ENCODE measurements at places on chromosomes 2 and 18.

DNA sequence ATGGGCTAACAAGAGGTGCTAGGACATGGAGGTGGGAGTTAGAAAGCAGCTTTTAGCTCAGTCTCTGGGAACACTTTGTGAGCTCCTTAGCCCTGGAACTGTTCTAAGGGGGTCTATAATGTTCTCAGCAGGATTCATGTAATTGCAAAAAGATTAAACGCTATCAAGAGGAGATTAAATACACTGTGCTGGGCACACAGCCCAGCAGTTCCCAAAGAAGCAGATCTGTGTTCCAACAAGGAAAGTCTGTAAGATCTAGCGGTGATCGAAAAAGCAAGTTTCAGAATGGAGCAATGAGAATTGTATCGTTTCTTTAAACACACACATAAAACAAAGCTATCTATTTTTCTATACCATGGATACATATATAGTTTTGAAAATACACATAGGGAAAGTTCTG is 2.4 kb upstream of the ARID5A start:
- no peak for DNase-seq

DNA sequence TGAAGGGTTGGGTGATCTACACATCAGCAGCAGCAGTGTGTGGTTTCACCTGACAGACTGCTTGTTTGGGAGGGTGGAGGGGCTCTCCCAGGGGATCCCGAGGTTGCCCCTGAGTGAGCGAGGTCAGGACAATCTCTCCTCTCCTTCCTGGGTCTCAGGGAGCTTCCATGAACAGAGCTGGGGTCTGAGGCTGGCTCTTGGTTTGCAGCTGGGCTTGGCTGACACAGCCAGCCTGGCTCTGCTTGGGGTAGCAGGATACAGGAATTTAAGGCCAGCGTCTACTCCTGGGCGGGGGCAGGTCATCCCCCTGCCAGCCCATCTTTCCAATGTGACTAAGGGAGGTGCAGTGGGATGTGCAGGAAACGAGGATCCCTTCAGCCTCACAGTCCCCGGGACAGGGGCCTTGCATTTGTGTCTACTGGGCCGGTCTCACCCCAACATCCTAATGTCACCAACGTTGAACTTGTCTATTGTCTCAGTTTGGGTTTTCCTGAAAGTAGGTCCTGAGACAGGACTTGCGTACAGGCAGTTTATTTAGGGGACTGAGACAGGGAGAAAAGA is 262.6 kb upstream of the HDAC4 start:
- DNase-seq: no peak

- peak; percentile 80 for DNase-seq
Measured at GRCh38 chr2:85266146-85267041, 61.4 kb downstream of the TGOLN2 start.

DNA sequence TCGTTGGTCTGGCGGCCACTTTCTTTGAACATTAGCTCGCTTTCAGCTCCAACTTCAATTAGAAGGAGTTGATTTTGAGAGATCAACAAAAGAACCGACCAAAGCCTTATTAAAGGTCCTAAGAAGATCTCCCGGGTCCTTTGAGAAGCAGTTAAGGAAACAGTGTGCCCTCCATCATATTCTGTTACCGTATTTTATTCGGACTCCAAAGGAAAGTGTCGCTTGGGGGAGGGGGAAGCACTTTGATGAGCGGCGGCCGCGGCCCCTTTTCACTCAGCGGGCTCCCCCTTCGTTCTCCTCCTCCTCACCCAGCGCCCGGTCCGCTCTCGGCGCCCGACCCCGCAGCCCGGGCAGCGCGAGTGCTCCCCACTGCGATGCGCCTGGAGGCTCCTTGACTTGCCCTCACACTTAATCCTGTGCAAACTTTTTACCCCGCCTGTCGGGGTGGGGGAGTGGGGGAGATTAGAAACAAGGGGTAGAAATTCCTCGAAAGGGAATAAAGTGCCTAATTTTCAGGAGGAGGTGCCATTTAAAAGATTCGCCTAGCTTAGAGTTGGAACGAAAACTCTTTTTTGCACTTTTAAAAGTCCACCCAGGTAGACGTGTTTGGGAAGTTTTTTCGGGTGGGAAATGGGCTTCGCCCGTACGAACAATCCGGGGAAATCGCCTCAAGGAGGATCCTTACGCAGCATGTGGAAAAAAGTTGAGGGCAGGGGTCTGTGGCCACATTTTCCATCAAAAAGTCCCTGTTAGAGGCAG is 1.2 kb upstream of the OTX1 start:
- no peak for DNase-seq

GRCh38 chr2:65349863-65350262 is 82.5 kb downstream of the SPRED2 start:
- DNase-seq: peak; percentile 74

- no peak for DNase-seq
Measured at GRCh38 chr2:54208364-54209240, 47.4 kb downstream of the TSPYL6 start.

GRCh38 chr2:229407170-229407569 is 136.1 kb upstream of the PID1 start:
- peak; percentile 58 for DNase-seq

DNA sequence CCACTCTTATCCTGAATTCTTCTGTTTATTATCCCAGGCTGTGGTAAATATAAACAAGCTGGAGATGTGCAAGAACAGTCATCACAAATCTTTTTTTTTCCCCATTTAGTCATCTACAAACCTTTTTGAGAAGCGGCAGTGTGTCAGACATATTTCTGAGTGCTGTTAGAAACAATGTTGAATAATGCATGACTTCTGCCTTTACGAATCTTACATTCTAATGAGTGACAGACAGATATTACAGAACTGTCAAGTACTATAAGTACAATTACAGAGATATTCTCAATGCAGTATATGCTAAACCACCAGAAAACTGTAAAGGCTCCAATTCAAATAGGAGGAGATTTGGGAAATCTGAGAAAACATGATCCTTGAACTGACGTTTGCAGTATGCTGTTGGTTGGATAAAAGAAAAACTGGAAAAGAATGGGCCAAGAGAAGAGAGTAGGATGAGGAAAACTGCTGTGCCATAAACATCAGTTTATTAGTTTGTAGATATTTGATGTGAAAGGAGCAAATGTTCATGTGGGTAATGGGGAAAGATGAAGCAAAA is 379.5 kb upstream of the SLC8A1 start:
- DNase-seq: no peak

DNA sequence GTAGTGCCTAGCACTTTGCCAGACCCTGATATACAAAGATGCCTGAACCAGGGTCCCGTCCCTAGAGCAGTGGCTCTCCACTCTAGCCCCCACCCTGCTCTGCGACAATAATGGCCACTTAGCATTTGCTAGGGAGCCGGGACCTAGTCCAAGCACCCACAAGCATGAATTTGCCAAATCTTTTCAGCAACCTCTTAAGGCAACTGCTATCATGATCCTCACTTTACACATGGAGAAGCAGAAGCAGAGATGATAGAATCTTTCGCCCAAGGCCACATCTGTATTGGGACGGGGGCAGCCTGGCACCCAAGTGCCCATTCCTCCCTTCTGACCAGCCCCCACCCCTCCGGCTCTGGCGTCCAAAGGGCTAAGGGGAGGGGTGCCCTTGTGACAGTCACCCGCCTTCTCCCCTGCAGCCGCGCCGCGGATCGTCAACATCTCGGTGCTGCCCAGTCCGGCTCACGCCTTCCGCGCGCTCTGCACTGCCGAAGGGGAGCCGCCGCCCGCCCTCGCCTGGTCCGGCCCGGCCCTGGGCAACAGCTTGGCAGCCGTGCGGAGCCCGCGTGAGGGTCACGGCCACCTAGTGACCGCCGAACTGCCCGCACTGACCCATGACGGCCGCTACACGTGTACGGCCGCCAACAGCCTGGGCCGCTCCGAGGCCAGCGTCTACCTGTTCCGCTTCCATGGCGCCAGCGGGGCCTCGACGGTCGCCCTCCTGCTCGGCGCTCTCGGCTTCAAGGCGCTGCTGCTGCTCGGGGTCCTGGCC is 13.0 kb downstream of the SIGLEC15 start:
- DNase-seq: no peak

DNA sequence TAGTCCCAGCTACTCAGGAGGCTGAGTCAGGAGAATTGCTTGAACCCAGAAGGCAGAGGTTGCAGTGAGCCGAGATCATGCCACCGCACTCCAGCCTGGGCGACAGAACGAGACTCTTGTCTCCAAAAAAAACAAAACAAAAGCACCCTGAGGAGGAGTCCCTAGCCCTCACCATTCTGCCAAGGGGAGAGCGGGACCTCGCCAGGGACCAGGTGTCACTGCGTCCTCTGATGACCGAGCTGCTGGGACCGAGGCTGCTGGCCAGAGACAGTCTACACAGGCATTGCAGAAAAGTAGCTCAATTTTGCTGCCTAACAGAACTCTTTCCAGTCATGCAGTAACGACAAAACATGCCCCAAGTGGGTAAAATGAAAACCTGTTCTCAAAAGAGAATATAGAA is 18.4 kb downstream of the NCK2 start:
- DNase-seq: no peak

GRCh38 chr2:58357521-58357920 is 116.4 kb upstream of the FANCL start:
- DNase-seq: no peak

GRCh38 chr2:43133336-43133707 is 93.1 kb downstream of the ZFP36L2 start:
- DNase-seq: no peak

DNA sequence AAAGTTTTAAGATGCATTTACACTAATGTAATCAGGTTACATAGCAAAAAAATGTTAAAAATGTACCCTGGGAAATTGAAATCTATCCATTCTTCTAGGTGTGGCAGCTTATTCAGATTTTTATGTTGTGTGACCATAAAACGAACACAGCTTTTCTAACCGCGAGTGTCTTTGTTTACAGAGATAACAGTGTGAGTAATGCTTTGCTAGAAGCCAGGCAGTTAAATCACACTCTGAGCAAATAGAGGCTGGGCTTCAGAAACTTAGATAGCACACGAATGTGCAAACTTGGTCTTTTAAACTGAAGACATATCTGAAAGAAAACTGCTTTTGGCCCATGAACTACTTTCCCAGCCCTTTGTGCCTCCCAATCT is 116.1 kb downstream of the SPTBN1 start:
- no peak for DNase-seq

DNA sequence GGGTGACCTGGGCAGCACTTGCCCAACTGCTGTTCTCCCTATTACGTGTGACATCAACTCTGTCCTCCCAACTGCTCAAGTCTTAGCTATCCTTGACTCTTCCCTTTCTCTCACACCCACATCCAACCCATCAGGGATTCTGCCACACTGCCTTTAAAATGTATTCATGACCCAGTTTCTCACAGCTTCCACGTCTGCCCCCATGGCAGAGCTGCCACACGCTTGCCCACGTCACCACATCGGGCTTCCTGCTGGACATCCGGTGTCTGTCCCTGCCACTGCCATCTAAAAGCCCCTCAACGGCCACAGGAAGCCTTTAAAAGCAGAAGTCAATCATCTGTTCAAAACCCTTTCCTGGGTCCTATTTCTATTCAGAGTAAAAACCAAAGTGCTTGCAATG is 233.1 kb upstream of the POU3F3 start:
- no peak for DNase-seq

DNA sequence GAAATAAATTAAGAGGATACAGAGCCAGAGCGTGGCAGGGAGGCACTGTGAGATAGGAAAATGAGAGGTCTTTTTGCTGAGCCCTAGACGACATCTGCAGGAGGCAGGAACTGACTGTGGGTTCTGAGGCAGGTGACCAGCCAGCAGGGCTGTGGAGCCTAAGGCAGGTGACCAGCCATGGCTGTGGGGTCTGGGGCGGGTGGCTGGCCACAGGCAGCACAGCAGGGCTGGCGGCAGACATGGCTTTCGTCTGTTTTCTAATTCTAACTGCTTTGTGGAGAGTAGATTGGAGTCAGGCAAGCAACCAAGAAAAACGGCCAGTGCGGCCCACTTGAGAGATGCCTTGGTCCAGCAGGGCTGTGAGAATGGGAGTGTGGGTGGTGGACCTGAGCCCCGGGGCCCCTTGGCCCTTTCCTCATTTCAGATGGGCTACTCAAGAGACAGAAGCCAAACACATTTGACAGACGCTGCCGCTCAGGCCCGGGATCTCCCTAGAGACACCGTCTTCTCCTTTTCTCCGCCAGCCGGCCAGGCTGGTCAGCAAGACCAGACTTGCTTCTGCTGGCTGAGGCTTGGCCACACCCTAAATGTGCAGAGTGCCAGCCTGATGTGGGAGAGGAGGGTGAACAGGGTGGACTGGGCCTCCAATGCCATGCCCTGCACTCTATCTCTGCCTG is 19.7 kb upstream of the GNAL start:
- DNase-seq: no peak

GRCh38 chr2:236816197-236817170 is 246.9 kb downstream of the ACKR3 start:
- DNase-seq: no peak

DNA sequence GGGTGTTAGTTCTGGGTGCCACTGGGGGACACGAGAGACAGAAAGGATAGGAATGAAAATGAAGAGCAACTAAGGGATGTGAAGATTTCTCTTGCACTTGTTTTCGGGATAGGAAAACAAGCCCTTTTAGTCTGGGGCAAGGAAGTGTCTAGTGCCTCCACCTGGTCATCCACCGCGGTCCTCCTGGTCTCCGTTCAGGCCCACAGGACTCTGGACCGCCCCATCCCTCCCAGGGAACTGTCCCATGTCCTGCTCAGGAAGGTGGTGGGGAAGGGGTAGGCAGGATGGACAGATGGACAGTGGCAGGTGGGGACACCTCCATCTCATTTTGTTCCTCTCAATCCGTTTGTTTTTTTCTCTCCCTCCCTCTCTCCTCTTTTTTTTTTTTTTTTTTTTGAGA is 45.9 kb downstream of the AGAP1 start:
- no peak for DNase-seq

- DNase-seq: no peak
Measured at GRCh38 chr2:190340369-190340768, 3.0 kb upstream of the INPP1 start.

- no peak for DNase-seq
Measured at GRCh38 chr2:216109962-216110614, 940 bp downstream of the XRCC5 start.

- DNase-seq: no peak
Measured at GRCh38 chr2:145854039-145854755, 1334.3 kb upstream of the ZEB2 start.

GRCh38 chr2:144115739-144116291 is 404.1 kb downstream of the ZEB2 start:
- DNase-seq: no peak

GRCh38 chr2:98155291-98155690 is 68.3 kb downstream of the VWA3B start:
- DNase-seq: no peak

GRCh38 chr2:97982621-97983020 is 13.1 kb downstream of the TMEM131 start:
- no peak for DNase-seq

GRCh38 chr2:205811387-205811786 is 129.1 kb downstream of the NRP2 start:
- DNase-seq: no peak

- no peak for DNase-seq
Measured at GRCh38 chr2:220887271-220887870, 684.7 kb downstream of the EPHA4 start.

- peak; percentile 15 for DNase-seq
Measured at GRCh38 chr18:27185025-27185763, at the start of gene CHST9. TSS of gene CHST9 (minus strand) at chr18:27185308. CDS start at chr18:27142809, 42,499 bp downstream.

DNA sequence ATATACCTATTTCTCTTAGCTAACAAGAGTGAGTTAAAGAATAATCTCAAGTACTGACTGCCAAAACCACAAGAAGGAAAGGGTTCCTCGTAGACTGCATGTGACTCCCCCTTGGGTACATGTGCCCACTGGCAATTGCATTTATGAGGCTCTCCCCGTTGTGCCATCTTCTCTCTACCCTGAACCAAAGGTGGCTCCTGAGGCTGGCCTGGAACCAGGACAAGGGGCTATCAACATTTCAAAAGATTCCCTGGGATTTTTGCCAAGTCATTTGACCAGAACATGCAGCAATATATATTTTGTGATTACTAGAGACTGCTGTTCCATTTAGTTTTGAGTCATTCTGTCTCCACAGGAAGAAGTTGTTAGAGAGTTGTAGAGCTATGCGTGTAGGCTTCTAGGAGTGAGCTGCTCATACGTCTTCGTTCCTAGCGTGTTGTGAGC is 45.8 kb downstream of the LAMA3 start:
- no peak for DNase-seq

Data from heart right ventricle (tissue), 16 donors.